Right lung (tissue), 10 donors: ENCODE measurements at places on chromosomes 3 and 15. TPM values are rescaled to one million over a fixed set of nuclear protein-coding genes. Genes with fewer than 3 reads are reported as not detected.
A peak's percentile ranks its signal among the peaks of the same experiment; 100 is the strongest.

The GPD1L gene
- 40.1 TPM for polyA plus RNA-seq

The NXPE3 gene
- 14.6 TPM for polyA plus RNA-seq

The CLDN16 gene
- 0.27 TPM for polyA plus RNA-seq

DNA sequence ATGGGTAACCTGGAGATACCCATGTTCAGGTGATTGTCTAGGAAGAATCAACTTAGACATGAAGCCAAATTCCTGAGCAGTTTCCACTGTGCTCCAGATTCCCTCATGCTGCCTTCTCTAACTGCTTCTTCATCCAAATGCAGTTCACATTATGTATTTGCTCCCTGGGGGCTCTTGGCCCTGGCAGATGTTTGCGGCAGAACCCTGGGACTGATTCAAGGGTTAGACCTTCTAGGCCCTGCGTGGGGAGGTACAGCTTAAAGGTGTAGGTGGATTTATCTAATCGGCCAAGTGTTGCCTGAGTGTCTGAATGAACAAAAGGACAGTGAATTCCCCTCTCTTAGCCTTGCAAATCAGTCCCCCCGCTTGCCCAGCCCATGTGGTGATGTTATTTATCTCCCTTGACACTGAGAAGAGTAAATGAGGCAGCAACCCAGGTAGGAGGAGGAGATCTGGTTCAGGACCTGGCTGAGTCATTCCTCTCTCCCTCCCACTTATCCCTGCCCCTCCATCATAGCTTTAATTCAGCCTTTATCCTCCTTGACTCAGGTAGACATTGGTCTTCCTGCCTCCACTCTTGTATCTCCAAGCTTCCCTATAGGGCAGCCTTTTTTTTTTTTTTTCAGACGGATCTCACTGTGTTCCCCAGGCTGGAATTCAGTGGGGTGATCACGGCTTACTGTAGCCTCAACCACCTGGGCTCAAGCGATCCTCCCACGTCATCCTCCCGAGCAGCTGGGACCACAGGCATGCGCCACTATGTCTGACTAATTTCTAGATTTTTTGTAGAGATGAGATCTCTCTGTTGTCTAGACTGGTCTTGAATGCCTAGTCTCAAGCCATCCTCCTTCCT lies 54.8 kb downstream of the MAGEF1 start:
- DNase-seq = no peak

DNA sequence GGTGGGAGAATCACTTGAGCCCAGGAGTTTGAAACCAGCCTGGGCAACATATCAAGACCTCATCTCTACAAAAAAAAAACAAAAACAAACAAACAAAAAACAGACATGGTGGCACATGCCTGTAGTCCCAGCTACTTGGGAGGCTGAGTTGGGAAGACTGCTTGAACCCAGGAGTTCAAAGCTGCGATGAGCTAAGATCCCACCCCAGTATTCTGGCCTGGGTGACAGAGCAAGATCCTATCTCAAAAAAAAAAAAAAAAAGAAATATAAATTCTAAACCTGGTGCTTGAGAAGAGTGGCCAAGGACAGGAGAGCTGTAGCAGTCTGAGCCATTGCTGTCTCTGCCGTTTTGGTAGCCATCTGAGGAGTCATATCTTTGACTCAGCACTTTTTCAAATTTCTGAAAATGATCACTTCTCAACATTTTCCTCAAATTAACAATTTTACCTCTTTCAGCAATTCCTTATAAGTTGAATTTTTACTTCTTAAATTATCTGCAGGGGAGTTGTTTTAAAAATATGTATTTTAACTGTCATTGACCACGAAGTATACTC lies 3.6 kb upstream of the DENND4A start:
- no peak for DNase-seq

DNA sequence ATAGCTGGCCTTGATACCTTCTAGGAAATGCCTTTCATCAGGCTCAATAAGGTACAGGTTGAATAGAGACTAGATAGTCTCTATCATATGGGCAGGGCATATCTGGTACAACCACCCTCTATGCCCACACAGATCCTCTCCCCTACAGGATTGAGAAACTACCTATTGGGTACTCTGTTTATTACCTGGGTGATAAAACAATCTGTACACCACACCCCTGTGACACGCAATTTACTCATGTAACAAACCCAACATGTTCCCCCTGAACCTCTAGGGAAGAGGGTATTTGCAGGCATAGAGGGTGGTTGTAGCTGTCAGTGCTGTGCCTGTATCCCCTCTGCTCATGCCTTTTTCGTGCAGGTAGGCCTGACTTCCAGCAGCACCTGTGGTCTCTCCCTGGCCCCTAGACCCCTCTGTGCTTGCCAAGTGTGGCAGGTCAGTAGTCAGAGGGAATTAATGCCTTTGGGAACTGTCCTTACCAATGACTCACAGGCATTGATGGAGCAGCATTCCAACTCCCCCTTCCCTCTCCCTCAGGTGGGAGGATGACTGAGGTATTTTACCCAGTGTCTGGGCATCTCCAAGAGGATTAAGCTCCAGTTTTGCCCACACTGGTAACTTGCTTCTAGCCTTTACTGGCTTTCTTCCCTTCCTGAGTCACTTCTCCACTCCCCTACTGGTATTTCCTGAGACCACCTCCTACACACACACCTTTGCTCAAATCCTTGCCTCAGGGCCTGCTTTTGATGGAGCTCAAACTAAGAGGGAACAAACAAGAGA lies 18.3 kb downstream of the CLSTN2 start:
- no peak for DNase-seq

- no peak for DNase-seq
Measured at GRCh38 chr15:48604567-48604966, 40.9 kb downstream of the FBN1 start.

- DNase-seq = peak; percentile 57
Measured at GRCh38 chr15:73800662-73801345, 47.7 kb upstream of the INSYN1 start.

GRCh38 chr15:79916502-79917132 lies 19.8 kb upstream of the MTHFS start:
- no peak for DNase-seq
